Stimulated activated effector memory CD8-positive, alpha-beta T cell treated with anti-CD3 and anti-CD28 coated beads, Interleukin-12 subunit alpha, Interleukin-12 subunit beta, amount 100 ng/mL, for 72 hours (primary cell): ENCODE measurements at places on chromosomes 7 and 10.

GRCh38 chr7:1141651-1142050 lies 18.3 kb downstream of the ZFAND2A start:
- DNase-seq: no peak

DNA sequence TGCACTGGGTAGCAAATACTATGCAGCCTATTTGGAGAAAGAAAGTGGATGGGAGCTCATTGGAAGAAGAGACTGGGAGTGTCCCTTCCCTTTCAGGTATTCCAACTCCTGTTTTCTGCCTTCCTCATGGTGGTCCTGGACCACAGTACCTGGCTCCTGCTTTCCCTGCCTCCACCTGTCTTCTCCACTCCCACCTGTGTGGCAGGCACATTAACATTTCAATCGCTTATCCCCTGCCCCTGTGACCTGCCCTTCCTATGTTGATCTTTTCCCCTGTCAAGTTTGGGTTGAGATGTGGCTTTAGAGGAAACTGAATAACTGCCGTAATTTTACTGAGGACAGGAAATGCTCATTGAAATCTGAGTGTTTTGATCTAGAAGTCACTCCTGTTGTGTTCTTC lies 415.8 kb upstream of the PODXL start:
- DNase-seq: no peak

DNA sequence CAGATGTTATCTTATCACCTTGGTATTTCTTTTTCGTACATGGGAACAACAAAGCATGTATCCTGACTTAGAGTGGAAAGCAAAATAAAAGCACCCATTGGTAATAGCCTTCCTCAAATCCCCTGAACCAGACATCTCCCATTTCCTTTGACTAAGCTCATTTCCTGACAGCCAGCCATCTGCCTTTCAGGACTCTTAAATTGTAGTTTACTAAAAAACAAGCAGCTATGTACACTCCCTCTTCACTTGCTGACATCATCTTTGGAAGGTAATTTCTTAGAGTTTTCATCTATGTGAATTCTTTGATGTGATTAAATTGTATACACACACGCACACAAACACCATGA lies 40.7 kb downstream of the ARL4A start:
- no peak for DNase-seq

DNA sequence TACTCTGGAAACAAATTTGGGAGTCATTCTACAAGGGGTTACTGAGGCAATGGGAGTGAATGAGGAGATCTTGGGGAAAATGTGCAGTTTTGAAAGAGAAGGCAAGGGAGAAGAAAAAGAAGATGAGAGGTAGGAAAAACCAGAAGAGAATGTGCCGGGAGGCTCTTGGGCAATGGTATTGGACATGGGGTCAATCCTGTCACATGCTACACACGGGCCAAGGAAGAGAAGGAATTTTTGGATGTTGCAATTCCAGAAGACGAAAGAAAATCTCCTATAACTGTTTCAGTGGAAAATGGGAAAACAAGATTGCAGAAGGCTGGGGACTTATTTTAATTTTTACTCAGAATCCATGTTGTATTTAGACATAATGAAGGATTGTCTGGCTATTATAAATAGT lies 615.0 kb downstream of the PHTF2 start:
- DNase-seq: no peak

DNA sequence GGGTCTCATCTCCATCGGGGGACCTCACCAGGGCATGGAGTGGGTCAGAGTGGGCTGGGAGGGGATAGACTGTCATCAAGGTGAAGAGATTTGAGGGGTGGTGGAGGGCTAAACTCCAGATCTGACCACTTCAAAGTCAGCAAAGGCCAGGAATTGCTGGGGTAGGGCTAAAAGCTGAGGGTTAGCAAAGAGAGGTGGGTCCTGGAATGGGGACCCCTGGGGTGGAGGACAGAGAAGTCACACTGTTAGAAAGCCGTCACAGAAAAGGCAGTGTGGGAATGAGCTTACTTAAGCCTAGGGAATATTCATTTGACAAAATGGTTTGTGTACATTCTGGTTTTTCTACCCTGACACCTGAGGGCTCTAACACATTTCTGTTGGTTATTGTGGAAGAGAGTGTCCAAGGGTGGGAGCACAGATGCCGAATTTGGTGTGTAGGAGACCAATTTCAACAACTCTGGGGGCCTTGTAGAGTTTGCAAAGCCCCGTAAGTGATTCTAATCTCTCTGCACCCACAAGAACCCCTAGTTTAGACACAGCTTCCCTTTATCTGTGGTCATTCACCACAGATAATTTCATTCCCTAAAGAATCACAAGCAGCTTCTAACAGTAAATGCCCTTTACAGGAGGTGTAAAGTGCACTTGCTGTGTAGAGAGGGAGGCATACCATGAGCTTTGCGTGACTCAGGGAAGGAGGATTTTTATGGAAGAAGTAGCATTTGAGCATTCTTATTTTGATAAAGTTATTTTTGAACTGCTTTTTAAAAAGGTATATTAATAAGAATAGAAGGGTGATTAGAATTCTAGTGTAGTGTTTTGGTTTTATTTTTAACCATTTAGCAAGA lies 6.4 kb downstream of the FBH1 start:
- no peak for DNase-seq

DNA sequence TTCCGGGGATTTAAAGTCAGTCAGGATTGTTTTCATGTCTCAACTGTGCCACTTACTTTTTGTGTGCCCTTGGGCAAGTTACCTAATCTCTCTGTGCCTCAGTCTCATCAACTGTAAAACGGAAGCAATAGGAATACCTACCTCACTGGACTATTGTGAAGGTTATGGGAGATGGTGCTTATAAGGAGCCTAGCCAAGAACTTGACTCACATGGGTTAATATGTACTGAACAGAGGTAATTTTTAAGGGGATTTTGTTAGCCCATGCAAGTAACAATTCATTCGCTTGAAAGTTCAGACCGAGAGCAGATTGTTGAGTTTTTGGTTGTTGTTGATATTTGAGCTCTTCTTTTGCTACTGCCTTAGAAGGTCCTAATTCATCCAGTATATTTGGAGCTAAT lies 202.9 kb downstream of the ZNF365 start:
- no peak for DNase-seq

DNA sequence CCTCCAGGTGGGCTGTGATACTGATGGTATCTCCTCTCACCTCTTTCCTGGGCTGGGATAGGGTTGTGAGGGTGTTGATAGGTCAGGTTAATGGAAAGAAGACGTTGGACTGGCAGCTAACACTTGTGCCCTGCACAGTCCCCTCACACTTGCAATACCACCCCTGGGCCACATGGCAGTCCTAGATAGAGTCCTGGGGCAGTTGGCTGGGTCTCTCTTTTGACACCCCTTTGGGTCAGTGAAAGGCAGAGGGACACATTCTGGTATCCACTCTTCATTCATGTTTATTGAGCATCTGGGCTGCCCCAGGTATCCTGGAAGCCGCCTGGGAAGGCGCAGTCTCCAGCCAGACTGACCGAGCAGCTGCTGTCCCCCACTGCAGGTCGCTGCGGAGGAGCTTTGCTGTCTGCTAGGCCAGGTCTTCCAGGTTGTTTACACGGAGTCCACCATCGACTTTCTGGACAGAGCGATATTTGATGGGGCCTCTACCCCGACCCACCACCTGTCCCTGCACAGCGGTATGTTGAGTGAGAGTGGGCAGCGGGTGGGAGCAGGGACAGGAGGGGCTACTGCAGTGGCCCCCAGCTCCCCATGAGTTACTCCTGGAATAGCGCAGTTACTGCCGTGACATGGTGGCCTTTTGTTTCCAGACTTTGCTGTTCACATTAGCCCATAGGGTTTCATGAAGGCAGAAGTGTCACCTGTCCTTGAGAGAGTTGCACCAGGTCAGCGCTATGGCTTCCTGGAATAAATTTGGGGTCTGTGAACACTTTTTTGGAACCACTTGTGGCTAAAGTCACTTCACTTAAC lies 19.1 kb downstream of the NACAD start:
- DNase-seq: no peak
